ENCODE measurements at places on chromosomes 1 and 21.

GRCh38 chr1:156115514-156116374 lies 1.2 kb downstream of the LMNA start:
- no peak for DNase-seq

- DNase-seq = no peak
Observed at GRCh38 chr21:19853061-19853460, 1145.1 kb upstream of the NCAM2 start.

DNA sequence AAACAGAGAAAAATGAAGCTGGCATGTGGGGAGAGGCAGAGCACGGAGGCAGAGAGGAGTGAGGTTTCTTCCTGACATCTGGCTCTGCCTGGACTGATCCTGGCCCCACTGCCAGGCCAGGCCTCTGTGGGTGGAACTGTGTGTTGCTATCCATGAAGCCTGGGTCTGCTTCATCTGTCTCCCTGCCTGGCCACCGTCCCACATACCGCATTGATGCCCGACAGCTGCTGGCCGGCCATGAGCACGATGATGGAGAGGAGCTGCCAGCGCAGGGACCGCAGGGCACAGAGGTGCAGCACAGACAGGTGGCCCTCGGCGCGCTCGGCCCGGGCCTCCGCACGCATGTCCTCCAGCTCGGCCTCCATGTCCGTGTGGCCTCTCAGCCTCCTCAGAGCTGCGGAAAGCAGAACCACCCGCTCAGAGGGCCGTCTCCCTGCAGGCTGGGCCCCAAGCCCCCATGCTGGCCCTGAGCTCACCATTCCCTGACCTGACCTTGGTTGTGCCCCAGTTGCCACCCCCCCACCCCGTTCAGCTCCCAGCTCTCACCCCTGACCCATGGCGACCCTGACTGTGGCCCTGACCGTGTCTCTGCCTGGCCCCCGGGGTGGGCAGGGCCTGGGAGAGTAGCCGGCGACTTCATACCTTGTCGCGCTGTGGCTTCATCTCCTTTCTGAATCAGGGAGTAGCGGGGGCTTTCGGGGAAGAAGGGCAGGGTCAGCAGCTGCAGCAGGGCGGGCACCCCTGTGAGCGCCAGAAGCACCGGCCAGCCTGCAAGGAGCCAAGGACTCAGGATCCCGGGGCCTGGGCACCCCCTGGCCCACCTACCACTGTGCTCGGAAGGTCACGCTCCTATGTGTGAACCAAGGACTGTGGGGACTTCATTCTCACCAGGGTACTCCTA lies 11.5 kb downstream of the SLC2A7 start:
- no peak for DNase-seq

DNA sequence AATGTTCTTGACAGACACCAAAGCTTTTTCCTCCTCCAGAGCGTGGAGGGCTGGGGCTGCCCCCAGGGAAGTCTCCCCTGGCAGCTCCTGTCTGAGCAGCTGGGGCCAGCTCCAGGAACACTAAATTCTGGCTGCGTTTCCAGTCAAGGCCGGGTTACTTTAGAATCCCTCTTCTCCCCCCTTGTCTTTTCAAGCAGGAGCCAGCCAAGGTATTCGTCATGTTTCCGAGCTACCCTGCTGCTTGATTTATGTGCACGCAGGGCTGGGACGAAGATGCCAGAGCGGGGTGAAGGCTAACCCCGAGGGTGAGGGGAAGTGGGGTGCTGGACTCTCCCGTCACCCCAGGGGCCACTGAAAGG lies 68.1 kb upstream of the ANGPTL1 start:
- no peak for DNase-seq

DNA sequence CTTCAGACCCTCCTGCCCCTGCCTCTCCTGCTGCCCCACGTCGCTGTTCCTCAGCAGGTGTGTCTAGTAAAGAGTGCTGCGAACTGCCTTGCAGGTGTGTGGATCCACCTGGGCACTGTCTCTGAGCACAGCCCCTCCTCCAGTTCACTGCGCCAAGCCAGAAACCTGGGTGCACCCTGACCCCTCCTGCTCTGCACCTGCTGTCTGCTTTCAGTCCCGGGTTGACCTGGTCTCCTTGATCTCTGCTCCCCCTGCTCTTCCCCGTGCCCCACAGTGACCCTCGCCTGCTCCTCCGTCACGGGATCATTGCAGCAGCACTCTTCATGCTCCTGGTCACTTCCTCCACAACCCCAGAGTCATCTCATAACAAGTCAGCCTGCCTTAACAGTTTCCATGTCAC lies 6.5 kb downstream of the A3GALT2 start:
- no peak for DNase-seq

DNA sequence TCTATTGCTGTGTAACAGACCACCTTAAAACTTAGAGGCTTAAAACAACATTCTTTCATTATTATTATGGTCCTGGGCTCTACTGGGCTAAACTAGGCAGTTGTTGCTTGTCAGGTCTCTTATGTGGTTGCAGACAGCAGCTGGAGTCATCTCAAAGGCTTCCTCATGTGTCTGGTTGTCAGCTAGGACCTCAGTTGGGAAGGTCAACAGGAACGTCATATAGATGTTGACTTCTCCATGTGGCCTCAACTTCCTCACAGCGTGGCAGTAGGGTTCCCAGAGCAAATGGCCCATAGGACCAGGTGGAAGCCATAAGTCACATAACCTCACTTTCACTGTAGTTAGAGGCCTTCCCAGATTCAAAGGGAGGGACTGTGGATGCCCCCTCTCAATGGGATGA lies 15.4 kb upstream of the MEF2D start:
- DNase-seq = no peak
